CD8-positive, alpha-beta memory T cell (primary cell): ENCODE measurements at places on chromosomes 1 and 21. TPM values are rescaled to one million over a fixed set of nuclear protein-coding genes. Genes with fewer than 3 reads are reported as not detected.

DNA sequence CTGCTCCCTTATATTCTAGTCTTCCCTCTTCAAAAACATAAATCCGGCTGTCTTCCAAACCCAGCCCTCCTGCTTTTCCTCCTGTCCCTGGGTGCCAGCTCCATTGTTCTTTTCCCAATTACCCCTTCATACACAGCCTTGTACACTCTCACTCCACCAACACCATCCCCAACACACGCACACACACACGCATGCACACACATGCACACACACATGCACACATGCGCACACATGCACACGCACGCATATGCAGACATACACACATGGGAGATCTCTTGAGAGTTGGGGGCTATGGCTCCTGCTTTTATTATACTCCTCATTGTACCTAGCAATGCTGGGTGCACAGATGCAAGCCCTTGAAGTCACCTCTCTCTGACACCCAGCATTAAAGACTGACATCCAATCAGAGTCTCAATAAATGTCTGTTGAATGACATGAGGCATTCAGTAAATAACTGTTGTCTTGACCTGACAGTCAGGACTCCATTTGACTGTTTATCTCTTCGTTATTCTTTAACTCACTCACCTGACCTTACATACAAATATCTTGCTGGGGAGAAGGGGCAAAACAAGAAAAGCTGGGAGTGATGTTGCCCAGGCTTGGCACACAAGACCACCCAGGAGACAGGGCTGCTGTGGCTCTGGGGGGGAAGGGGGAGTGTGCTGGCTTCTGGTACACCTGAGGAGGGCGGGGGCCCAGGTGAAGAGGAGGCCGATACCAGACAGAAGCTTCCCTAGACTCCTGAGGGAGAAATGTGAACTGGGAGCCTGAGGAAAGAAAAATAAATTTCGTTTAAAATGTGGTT lies 16.0 kb downstream of the ABCA4 start:
- no peak for DNase-seq
- H3K27ac ChIP-seq = no peak overlapping the region
- no peaks in the 10 kb centered on the region for H3K4me1 ChIP-seq
- no peaks in the 10 kb centered on the region for H3K36me3 ChIP-seq

GRCh38 chr1:219461981-219462400 lies 150.9 kb downstream of the ZC3H11B start:
- H3K36me3 ChIP-seq = no peaks in the 10 kb centered on the region
- no peak for DNase-seq
- no peaks in the 10 kb centered on the region for H3K27me3 ChIP-seq
- H3K4me3 ChIP-seq = no peak overlapping the region
- no peaks in the 10 kb centered on the region for H3K4me1 ChIP-seq

CD164L2 gene
- not detected for total RNA-seq

GBP7 gene
- total RNA-seq = 0.09 TPM

DNA sequence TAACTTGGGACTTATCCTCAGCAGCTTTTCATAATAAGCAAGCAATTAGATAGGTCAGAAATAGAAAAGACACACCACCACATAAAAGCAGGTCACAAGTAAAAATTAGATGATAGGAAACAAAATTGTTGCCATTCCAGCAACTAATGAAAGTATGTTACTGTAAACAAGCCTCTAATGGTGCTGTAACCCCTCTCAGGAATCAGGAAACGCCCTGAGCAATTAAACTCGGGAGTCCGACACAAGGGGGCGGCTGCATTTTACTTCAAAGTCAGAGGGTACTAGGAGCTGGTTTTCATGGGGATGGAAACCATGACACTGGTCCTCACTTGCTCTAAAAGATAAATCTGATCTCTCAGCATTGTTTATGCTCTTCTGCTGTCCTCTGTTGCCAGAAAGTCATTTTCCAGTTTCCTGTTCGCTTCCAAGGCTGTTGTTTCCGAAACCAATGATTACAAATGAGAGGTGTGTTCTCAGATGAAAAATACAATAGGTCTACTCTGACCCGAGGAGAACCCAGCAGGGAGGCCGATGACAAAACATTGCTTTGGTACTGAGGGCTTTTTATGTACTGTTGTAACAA lies 93.4 kb downstream of the TGFBR3 start:
- no peaks in the 10 kb centered on the region for H3K27me3 ChIP-seq
- H3K36me3 ChIP-seq = no peaks in the 10 kb centered on the region
- no peak overlapping the region for H3K27ac ChIP-seq

DNA sequence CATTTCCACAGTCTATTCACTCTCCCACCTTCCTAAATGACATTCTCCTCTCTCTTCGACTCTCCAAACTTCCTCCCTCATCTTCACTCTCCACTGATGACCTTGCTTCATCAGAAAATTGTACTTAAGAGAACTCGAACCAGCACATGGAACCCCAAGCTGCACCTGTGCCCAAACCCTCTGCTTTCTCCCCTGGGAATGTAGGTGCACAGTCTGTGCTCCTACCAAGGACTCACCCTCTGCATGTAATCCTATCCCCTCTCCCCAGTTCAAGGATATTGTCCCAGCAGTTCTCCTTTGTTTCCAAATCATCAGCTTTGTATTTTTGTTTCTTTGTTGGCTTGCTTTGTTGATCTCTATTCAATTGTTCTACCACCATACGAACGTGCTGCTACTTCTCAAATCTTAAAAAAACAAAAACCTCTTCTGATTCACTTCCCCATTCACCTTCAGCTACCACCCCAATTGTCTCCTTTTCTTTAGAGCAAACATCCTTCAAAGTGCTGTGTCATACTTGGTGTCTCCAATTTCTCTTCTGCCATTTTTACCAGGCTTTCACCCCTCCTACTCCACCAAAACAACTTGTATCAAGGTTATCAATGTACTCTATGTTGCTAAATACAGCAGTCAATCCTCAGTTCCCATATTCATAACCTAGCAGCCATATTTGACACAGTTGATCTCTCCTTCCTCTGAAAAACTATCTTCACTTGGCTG lies 26.8 kb downstream of the RAB3B start:
- no peak overlapping the region for H3K4me3 ChIP-seq
- no peak for DNase-seq
- H3K4me1 ChIP-seq = no peaks in the 10 kb centered on the region
- no peaks in the 10 kb centered on the region for H3K27me3 ChIP-seq
- no peak overlapping the region for H3K27ac ChIP-seq
